ENCODE measurements at places on chromosomes 2 and 18.

GRCh38 chr2:86038291-86039081, 67.2 kb downstream of the POLR1A start:
- peak; percentile 41 for DNase-seq

DNA sequence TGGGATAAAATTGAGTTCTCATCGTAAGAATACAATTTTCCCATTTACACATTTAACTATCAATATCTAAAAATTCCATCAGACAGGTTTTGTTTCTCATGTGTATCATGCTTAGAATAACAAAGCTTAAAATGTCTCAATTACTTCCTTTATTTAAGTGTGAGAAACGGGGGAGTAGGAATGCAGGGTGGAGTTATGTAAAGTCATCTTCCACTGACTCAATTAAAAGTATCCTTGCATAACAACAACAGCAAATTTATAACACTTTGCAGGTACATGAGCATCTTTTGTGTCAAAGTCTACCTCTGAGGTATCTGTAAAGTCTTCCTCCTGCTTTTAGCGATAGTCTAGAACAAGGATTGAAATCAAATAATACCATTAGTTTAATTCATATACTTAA, 327.1 kb downstream of the EPHA4 start:
- no peak for DNase-seq

- DNase-seq = no peak
Observed at GRCh38 chr2:98541489-98541888, 66.8 kb downstream of the COA5 start.

- DNase-seq = no peak
Observed at GRCh38 chr2:232897598-232898408, 27.7 kb downstream of the SNORC start.

GRCh38 chr2:234670806-234671205, 173.9 kb upstream of the ARL4C start:
- no peak for DNase-seq

DNA sequence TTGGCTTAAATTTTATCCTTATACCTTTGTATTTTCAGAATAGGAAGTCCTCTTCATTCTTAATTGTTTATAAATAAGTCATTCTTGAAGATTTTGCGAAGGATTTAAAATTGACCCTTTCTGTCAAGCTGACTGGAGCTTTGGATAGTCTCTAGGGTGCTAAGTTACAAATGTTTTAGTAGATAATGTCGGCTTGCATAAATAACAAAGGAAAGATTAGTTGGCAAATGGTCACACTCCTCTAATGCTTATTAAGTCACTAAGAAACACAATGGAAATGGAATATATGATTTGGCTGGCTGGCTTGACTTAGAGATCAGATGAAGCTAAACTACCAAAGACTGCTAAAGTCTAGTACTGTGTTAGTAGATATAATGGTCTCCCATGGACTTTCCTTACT, 40.6 kb downstream of the UBXN4 start:
- no peak for DNase-seq
